Heart left ventricle (tissue), 16 donors: ENCODE measurements at places on chromosomes 16 and 17. TPM values are rescaled to one million over a fixed set of nuclear protein-coding genes. Genes with fewer than 3 reads are reported as not detected.

Gene NPIPA3
- 0.70 TPM for total RNA-seq

Gene DPEP3
- total RNA-seq = not detected

Gene TSPOAP1
- 15.1 TPM for total RNA-seq

Gene LRRC75A
- total RNA-seq = 1.6 TPM

Gene PERCC1
- not detected for total RNA-seq

Gene WSCD1
- 3.6 TPM for total RNA-seq

Gene SNX20
- 0.37 TPM for total RNA-seq

Gene ZNF750
- not detected for total RNA-seq

Gene DHX8
- 41.0 TPM for total RNA-seq

Gene GRIN2A
- total RNA-seq = 4.1 TPM

Gene MILR1
- 2.1 TPM for total RNA-seq

Gene SSTR5
- total RNA-seq = 3.6 TPM

Gene RCVRN
- 0.15 TPM for total RNA-seq

Gene BIRC5
- not detected for total RNA-seq

Gene CHMP6
- total RNA-seq = 17.9 TPM

Gene ENPP7
- not detected for total RNA-seq

Gene CACNG3
- not detected for total RNA-seq

Gene NPIPA8
- total RNA-seq = 13.9 TPM
